ENCODE measurements at places on chromosomes 3 and 15. TPM values are rescaled to one million over a fixed set of nuclear protein-coding genes. Genes with fewer than 3 reads are reported as not detected.

- H3K4me3 ChIP-seq = no peak overlapping the region
- H3K27me3 ChIP-seq = peaks cover 11% of the 10 kb centered on the region
- H3K36me3 ChIP-seq = no peaks in the 10 kb centered on the region
- H3K4me1 ChIP-seq = no peaks in the 10 kb centered on the region
- H3K27ac ChIP-seq = no peak overlapping the region
- DNase-seq = no peak
Measured at GRCh38 chr3:184773283-184774186, 38.4 kb upstream of the VPS8 start.

DNA sequence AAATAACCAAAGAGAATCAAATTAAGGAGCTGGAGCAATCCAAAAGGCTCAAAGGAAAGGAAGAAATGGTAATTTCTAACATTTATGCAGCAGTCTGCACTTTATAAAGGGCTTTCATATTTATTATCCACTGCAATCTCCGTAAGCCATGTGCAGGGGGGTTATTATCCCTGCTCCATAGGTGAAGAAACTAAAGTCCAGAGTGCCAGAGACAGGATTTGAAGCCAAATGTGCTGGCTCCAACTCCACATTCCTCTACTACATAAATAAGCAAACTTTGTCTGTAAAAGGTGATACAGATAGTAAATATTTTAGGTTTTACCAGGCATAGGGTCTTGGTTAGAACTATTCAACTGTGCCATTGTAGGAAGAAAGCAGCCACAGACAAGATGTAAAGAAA, 221.4 kb downstream of the MINAR1 start:
- DNase-seq = no peak
- H3K4me1 ChIP-seq = no peaks in the 10 kb centered on the region
- no peaks in the 10 kb centered on the region for H3K36me3 ChIP-seq

- no peak overlapping the region for H3K27ac ChIP-seq
- peaks cover 33% of the 10 kb centered on the region for H3K4me1 ChIP-seq
- no peak overlapping the region for H3K4me3 ChIP-seq
- H3K36me3 ChIP-seq = no peaks in the 10 kb centered on the region
Measured at GRCh38 chr3:143427631-143428030, 308.1 kb downstream of the CHST2 start.

- H3K27ac ChIP-seq = no peak overlapping the region
- no peak for DNase-seq
- no peak overlapping the region for H3K4me3 ChIP-seq
- H3K27me3 ChIP-seq = peaks cover 99% of the 10 kb centered on the region
- H3K4me1 ChIP-seq = no peaks in the 10 kb centered on the region
Measured at GRCh38 chr15:96349034-96349856, 18.7 kb downstream of the NR2F2 start.

The MYL3 gene
- 0.19 TPM for total RNA-seq

Data from thymus (tissue), 14 donors.